ENCODE measurements at places on chromosomes 6 and 20. TPM values are rescaled to one million over a fixed set of nuclear protein-coding genes. Genes with fewer than 3 reads are reported as not detected.
A peak's percentile ranks its signal among the peaks of the same experiment; 100 is the strongest.

Gene LY6G6F
- not detected for polyA plus RNA-seq

Gene CST2
- not detected for polyA plus RNA-seq

DNA sequence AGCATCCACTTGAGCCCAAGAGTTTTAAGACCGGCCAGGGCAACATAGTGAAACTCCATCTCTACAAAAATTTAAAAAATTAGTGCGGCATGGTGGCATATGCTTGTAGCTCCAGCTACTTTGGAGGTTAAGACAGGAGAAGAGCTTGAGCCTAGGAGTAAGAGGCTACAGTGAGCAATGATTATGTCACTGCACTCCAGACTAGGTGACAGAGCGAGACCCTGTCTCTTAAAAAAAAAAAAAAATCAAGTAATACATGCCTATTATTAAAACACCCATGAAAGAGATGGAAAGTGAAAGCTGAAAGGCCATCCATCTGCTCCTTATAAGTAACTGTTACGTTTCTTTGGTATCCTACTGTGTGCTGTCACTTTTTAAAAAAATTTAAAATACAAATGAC lies 66.4 kb downstream of the FKBP5 start:
- no peak for DNase-seq

Gene MICB
- polyA plus RNA-seq, result 1.6 TPM

DNA sequence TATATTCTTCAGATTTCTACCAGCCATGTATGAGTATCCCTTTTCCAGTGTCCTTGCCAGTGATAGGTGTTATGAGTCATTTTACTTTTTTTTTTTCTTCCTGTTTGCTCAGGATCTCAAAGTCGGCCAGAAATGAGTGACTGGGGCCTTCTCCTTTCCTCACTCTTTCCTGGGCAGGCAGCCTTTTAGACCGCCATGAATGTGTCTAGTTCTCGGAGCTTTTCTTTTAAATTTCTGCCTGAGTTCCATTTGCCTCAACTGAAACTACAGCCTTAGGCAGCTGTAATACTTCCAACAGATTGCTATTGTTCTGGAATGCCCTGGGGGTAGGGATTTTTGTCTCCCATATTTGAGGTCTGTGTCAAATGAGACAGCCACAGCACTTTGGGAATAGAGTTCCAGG lies 83.7 kb downstream of the STXBP5 start:
- no peak for DNase-seq

GRCh38 chr6:109088995-109089394 lies 5.7 kb downstream of the SESN1 start:
- no peak for DNase-seq

DNA sequence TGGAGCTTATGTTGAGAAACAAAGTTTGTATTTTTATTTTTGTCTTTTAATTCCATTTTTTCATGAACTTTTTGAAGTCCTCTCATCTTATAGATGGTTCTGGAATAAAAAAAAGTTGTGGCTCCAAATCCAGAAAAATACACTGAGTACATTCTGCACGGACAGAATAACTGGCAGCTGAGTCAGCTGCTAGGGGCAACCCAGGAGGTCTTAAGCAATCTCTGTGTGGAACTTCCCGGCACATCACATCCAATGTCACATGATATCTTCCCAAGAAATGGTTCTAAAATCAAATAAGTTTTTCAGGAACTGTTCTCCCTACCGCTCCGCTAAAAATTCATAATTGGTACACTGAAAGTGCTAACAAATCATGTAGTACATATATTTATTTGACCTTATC lies 29.8 kb downstream of the SLC13A3 start:
- no peak for DNase-seq

DNA sequence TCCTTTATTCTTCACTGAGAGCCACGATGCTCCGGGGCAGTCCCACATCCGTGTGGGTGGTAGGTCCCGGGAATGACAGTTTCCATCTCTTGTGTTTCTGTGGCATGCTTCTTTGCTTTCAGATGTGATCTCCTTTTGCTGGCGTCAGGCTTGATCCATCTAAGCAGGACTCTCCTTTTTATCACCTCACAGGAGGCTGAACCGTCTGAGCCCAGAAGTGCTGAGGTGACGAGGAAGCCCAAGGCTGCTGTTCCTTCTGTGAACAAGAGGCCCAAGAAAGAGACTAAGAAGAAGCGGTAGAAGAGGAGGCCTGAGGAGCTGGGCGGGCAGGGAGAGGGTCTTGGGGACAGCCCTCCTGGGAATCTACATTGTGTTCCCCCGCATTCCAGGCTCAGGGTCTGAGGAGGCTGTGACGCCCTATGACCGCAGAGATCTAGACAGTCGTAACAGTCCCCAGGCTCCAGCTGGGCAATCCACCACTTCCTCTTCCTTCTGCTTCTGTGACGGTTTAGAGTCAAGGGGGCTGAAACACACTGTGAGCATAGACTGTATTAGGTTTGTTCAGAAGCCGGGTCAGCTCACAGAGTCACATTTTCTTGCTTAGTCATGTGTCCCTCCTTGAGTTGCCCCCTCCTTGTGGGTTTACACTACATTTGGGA lies 26.8 kb downstream of the MANBAL start:
- DNase-seq, result no peak

Gene ROS1
- polyA plus RNA-seq, result not detected

DNA sequence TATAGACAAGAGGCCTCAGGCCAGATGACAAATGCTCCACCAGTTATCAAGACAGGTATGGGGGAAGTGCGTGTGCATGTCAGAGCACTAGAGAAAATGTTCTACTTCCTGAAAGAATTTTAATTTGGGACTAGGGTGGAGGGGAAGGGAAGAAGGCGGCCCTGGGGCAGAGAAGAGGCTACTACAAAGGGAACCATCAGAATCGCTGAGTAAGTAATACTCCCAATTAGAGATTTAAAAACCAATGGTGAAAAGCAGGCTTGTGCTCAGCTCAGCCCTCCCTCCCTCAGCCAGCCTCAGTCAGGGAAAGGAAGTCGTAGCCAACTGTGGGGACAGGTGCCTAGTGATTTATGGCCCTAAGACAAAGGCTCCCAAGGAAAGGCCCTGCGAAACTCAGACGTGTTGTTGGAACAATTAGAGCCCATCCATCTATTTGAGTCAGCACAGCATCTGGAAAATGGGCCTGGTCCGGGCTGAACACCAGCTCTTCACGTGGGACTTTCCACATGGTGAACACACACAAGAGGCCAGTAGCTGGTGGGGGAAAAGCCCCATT lies 15.0 kb upstream of the MAFB start:
- DNase-seq, result no peak

Gene ECT2L
- 0.05 TPM for polyA plus RNA-seq

Gene ZBTB2
- polyA plus RNA-seq, result 10.3 TPM

Gene CRIP3
- polyA plus RNA-seq, result 1.1 TPM

GRCh38 chr6:31899882-31900722 lies 1.8 kb downstream of the ZBTB12 start:
- no peak for DNase-seq

Gene OR12D3
- not detected for polyA plus RNA-seq

GRCh38 chr6:48194596-48195295 lies 83.7 kb upstream of the PTCHD4 start:
- no peak for DNase-seq

DNA sequence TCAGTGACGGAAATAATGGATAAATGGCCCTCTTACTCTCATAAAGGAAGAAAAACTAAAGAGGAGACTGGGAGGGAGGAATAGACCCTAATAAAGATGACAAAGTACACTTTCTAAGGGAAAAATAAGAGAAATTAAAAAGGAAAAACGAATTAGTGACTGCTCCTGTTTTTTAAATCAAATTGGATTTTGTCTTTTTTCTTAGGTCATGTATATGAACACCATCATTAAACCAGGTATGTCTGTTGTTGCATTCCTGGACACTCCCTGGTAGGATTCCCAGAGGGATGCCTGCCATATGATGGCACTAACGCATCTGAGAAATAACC lies 59.4 kb upstream of the BTN3A2 start:
- no peak for DNase-seq

DNA sequence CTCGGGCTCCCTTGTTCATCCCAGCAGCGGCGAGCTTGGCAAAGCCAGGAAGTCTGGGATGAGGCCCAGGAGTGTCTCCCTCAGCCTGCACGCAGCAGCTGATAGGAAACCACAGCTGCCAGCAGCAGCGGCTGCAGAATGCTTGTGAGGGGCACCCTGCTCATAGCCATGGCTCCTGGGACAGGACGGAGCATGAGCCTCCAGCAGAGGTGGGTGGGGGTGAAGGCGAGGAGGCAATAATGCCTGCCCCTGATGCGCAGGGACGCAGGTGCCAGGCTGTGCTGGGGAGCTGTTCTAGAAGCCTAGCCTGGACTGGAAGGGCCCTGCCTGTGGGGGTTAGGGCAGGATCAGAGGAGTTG lies 157.9 kb downstream of the CD83 start:
- DNase-seq, result no peak

- no peak for DNase-seq
These were observed 44.7 kb downstream of the PACRG start for GRCh38 chr6:162772466-162772865.

GRCh38 chr20:20174089-20174835 lies 121.9 kb downstream of the CFAP61 start:
- no peak for DNase-seq

- no peak for DNase-seq
These were observed 36.3 kb upstream of the FAM83D start for GRCh38 chr20:38889792-38890496.

- peak; percentile 33 for DNase-seq
These were observed 611 bp downstream of the CNPY3 start for GRCh38 chr6:42929821-42930360.

- DNase-seq, result no peak
These were observed 32.5 kb upstream of the NKAIN2 start for GRCh38 chr6:123771126-123771525.

- DNase-seq, result no peak
These were observed 173.0 kb downstream of the GMDS start for GRCh38 chr6:2072453-2072852.

DNA sequence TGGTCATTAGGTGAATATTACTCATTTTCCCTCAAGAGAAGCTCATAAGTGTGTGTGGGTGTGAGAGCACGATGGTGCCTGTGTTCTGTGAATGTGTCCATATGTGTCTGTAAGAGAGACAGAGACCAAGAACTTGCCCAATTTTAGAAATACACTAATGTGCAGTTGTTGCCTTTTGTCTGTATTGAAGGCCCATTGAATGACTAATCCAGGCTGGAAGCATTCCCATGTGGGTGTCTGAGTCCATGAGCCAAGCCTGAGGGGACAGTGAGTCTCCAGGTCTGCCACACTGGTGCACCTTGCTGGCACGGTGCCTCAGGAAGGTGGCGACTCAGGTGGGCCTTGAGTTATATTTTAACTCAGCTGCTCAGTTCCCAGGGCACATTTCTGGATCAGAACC lies 25.5 kb upstream of the ASXL1 start:
- DNase-seq, result no peak

Gene SLC13A3
- 0.77 TPM for polyA plus RNA-seq

DNA sequence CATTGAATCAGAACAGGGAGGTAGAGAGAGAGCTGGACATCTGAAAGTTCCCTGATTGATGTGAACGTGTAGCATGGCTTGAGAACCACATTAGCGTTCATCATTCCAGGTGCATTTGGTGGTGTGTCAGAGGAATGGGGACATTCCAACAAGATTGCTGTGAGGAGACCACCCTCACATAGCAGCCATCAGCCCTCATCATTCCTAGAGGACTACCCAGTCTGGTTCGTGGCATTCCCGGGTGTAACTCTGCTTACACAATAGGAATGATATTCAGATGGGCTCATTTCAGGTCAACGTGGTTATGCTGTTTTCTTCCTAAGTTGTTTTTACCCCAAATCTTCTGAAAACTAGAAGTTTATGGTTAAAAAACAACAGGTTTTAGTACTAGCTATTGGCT lies 62.2 kb upstream of the KLHL31 start:
- DNase-seq, result no peak

GRCh38 chr6:144590532-144590931 lies 305.4 kb downstream of the UTRN start:
- no peak for DNase-seq

GRCh38 chr6:122804962-122805485 lies 16.0 kb downstream of the SMPDL3A start:
- DNase-seq, result no peak

Gene KIAA1586
- 5.4 TPM for polyA plus RNA-seq

GRCh38 chr20:32911355-32911754 lies 52.6 kb downstream of the EFCAB8 start:
- no peak for DNase-seq

DNA sequence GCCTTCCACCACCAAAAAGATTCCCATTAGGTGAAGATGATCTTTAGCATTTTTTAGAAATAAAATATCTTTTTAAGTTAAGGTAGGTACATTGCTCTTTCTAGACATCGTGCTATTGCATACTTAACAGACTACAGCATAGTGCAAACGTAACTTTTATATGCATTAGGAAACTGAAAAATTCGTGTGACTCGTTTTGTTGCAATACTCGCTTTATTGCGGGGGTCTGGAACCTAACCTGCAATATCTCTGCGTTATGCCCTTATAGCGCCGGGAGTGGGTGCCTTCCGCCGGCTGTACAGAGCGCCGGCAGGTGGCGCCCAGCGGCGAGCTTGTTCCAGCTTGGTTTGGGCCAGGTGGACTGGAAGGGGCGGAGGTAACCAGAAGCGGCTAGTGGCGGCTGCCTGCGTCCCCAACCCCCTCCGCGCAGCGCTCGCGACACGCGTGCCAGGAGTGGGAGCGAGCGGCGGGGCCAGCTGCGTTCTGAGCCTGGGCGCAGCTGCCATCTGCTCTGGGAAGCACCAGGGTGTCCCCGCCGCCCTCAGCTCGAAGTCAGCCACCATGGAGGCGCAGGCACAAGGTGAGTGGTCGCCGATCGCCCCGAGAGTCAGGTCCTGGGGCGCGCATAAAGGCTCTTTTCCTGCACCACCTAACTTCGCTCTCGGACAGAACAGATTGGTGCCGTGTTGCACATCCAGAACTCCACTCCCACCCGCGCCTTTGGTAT lies at the start of gene TPD52L1:
TSS of gene TPD52L1 (plus strand) at position 383 of the 727 bp plus-strand sequence. CDS start at position 562, 179 bp downstream.
- no peak for DNase-seq

Gene DUSP15
- polyA plus RNA-seq, result 4.0 TPM

Gene ZNF337
- 14.6 TPM for polyA plus RNA-seq

DNA sequence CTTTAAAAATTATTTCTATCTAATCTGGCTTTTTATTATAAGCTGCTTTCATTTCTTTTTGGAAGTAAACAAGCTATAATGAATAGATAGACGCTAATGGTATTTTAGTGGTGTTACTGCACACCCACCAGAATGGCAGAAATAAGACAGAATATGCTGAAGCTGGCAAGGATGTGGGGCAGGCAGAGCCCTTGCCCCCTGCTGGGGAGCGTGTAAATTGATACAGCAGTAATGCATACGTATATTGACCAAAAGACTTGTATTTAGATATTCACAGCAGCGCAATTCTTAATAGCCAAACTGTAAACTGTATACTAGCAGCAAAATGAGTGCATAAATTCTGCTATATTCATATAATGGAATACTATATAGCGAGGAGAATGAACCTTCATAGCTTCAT lies 35.3 kb downstream of the TMEM181 start:
- DNase-seq, result no peak

- no peak for DNase-seq
These were observed 157.6 kb upstream of the RPS6KA2 start for GRCh38 chr6:166784691-166785090.

GRCh38 chr6:45728674-45729073 lies 287.0 kb downstream of the CLIC5 start:
- no peak for DNase-seq

Gene PTGIS
- 142 TPM for polyA plus RNA-seq
